ENCODE measurements at places on chromosomes 1 and 21.

- no peak for DNase-seq
These were observed 61.4 kb upstream of the TNFSF18 start for GRCh38 chr1:173112129-173112528.

- DNase-seq = no peak
These were observed 76.6 kb upstream of the EFHD2 start for GRCh38 chr1:15332952-15333715.

- no peak for DNase-seq
These were observed 27.6 kb downstream of the NCF2 start for GRCh38 chr1:183562701-183563100.

- no peak for DNase-seq
These were observed 5.8 kb downstream of the HAO2 start for GRCh38 chr1:119374208-119374874.

- no peak for DNase-seq
These were observed 37.1 kb upstream of the PTGS2 start for GRCh38 chr1:186717286-186717685.

DNA sequence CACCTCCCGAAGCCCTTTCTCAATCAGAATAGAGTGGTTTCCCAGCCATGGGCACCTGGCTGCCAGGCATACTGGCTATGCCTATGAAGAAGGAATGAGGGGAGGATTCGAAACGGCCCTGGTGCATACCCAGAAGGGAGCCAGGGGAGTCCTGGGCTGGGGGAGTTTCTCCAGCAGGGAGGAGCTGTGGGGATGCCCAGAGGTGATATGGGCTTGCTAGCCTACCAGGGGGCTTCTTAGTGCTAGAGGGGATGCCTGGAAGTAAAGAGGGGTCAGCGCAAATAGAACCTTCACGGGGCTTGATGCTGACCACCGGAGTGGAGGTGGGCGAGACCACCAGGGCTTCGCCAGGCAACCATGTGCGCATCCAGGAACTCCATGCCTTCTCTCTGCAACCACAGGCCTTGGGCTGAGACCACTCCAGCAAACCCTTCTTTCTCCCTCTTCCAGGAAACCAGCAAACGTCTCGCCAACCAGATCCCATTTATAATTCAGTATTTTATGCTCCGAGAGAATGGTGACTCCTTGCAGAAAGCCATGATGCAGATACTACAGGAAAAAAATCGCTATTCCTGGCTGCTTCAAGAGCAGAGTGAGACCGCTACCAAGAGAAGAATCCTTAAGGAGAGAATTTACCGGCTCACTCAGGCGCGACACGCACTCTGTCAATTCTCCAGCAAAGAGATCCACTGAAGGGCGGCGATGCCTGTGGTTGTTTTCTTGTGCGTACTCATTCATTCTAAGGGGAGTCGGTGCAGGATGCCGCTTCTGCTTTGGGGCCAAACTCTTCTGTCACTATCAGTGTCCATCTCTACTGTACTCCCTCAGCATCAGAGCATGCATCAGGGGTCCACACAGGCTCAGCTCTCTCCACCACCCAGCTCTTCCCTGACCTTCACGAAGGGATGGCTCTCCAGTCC lies 18.2 kb upstream of the MX1 start:
- DNase-seq = no peak

DNA sequence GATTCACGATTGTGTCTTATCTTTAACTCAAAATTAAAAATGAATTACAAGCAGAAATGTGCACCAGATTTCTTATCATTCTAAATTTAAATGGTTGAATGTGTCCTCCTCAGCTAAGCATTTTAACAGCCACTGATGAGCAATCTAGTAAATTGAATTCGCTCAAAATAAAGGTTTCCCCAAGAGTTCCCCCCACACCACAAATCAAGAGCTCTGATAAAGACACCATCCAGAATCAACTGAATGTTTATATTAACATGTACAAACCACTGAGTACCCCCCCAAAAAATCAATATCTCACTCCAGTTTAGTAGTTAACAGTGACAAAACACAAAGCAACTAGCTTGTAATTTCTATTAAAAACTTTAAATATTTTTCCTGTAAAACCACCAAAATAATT lies 1.9 kb downstream of the GPBP1L1 start:
- DNase-seq = no peak

DNA sequence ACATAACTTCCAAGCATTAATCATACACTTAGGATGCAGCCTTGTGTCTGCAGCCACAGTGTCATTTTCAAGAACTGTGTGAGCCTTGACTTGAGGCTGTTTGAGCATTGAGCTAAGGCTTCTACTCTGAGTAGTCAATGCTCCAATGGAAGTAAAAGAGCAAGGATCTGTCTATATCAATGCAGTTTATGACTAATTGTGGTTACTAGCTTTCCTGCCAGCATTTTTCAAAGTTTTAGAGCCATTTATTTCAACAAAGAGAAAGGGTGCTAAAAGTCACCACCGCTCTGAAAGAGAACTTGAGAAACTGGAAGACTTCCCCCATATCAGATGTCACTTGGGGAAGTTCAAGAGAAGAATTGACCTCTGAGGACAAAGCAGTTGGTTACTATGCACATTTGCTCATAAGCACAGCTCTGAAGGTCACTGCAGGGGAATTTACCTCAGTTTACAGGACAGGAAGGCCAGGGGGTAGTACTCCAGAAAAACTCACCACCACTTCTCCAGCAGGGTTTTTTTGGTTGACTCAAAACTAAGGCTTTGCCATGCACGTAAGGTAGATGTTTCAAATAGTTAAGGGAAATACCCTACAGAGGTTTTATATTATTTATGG lies 24.5 kb upstream of the RGS1 start:
- no peak for DNase-seq

DNA sequence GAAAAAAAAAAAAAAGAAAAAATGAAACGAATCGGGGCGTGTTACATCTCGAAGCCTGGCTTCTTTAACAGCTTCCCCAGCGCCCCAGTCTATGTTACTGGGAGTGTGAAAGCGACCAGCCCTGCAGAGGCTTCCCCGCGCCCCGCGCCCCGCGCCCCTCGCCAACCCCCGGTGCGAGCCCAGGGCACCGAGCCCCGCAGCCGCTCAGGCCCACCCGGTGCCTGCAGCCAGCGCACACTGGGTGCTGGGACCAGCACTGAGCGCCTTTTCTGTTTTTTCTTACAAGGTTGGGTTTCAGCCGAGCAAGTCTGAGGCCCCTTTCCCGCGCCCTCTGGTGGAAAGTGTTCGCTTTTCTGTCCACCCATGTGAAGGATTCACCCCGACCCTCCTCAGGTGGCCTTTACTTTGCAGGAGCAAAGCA lies 42.1 kb upstream of the ZNF496 start:
- DNase-seq = peak; percentile 61

GRCh38 chr1:147270721-147271120 lies 28.2 kb downstream of the CHD1L start:
- DNase-seq = no peak

GRCh38 chr1:212012034-212012740 lies 23.2 kb downstream of the INTS7 start:
- DNase-seq = peak; percentile 84

- no peak for DNase-seq
These were observed 34.0 kb upstream of the ARHGAP29 start for GRCh38 chr1:94271373-94271772.

- peak; percentile 65 for DNase-seq
These were observed 6.9 kb downstream of the SERTAD4 start for GRCh38 chr1:210239349-210240111.

GRCh38 chr21:32599526-32599925 lies 12.7 kb downstream of the CFAP298 start:
- DNase-seq = no peak

- DNase-seq = no peak
These were observed 280.5 kb downstream of the RRAGC start for GRCh38 chr1:38579056-38579455.

DNA sequence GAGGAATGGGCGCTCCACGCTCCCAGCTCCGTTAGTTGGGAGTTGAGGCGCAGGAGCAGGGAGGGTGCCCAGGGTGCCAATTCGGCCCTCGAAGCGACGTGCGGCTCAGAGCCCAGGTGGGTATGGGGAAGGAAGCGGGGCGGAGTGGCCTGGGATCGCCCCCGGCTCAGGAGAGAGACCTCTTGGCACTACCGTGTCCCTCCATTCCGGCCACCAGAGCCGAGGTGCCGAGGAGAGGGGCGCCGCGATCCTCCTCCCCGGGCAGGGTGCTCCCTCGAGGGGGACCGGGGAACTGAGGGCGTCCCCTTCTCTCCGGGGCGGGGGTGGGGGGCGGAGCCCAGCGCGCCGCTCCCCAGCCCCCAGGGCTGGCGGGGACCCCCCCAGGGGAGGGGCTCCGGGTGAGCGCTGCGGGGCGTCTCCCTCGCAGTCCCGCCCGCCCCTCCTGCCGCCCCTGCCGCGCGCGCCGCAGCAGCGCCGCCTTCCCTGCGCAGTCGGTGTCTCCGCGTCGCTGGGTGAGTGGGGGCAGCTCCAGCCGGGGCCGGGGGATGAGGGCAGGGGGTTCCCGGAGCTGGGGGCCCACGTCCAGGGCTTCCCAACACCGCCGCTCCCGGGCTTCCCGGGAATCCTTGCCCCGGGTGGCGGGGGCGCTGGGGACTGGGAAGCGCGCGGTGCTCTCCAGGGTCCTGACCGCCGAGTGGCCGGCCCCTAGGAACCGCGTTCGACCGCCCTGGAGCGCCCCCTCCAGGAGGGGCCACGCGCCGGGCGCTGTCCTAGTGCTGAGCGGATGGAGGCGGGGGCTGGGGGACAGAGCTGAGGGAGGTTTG lies at the start of gene HPCA:
Gene HPCA, plus strand, starts transcription at position 488 of the 824 bp plus-strand sequence. CDS start 2,408 bp downstream, outside the sequence.
- DNase-seq = peak; percentile 52

GRCh38 chr1:62131093-62131725 lies 63.4 kb upstream of the L1TD1 start:
- peak; percentile 66 for DNase-seq

- DNase-seq = no peak
These were observed 3.0 kb downstream of the APP start for GRCh38 chr21:26167593-26167992.

GRCh38 chr1:180040034-180040433 lies 85.4 kb downstream of the CEP350 start:
- DNase-seq = peak; percentile 3

GRCh38 chr1:40477678-40478053 lies 576 bp downstream of the ZFP69 start:
- no peak for DNase-seq

DNA sequence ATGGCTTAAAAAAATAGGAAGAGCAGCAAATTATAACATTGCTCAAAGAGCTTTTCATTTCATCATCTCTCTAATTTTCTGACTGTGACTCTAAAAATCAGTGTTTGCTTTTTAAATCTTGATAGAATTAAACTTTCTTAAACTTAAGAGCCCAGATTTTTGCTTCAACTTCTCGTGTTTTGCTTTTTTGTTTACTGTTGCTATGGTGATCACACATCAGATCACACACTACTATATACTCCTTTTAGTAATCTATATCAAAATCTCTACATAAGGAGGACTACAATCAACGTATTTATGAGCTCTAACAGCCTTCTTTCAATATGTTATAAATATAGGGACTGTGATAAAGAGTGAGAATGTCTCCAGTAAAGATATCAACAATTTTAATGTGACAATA lies 537.3 kb downstream of the KCNT2 start:
- peak; percentile 21 for DNase-seq

GRCh38 chr1:205812271-205812877 lies 624 bp downstream of the SLC41A1 start:
- DNase-seq = no peak

DNA sequence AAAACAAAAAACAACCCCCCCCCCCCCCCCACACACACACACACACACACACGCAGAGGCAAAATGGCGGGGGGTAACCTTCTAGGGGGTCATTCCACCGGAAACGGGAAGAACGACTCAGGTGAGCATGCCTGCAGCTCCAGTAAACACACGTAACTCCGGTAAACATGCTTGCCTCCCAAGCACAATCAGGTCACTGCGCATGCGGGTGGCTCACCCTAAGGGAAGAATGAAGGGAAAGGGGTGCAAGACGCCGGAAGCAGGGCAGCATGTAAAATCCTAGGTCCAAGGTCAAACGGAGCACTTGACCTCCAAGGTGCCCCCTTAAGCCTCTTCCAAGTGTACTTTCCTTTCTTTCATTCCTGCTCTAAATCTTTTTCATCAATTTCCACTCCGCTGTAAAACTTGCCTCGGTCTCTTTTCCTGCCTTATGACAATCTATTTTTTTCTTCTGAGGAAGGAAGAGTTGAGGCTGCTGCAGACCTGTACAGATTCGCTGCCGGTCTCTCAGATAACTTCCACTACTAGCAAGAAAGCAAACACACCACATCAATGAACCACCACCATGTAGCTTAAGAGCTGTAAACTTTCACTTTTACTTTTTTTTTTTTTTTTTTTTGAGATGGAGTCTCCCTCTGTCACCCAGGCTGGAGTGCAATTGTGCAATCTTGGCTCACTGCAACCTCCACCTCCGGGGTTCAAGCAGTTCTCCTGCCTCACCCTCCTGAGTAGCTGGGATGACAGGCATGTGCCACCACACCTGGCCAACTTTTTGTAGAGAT lies 21.0 kb upstream of the CBR3 start:
- DNase-seq = no peak

Data from NCI-H460 (cell line).